Prostate gland (tissue), 2 donors: ENCODE measurements at places on chromosomes 3 and 15.

- no peak for DNase-seq
Observed at GRCh38 chr3:78588906-78589621, 1178.7 kb downstream of the ROBO1 start.

DNA sequence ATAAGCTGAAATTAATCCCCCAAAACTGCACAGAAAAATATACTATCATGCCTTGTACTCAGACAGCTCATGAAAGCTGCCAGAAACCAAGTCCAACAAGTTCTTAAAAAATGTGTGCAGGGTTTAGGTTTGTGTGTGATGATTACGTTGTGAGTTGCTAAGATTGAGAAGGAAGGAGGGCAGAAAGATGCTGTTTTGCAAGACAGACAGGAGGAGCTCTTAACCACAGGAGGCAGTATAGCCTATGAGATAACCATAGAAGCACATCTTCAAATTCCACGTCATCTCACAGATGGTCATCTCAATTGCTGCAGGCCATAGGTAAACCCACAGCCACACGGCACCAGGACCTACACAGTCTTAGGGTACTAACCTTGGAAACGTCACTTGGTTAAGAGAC lies 191.9 kb downstream of the STT3B start:
- no peak for DNase-seq

DNA sequence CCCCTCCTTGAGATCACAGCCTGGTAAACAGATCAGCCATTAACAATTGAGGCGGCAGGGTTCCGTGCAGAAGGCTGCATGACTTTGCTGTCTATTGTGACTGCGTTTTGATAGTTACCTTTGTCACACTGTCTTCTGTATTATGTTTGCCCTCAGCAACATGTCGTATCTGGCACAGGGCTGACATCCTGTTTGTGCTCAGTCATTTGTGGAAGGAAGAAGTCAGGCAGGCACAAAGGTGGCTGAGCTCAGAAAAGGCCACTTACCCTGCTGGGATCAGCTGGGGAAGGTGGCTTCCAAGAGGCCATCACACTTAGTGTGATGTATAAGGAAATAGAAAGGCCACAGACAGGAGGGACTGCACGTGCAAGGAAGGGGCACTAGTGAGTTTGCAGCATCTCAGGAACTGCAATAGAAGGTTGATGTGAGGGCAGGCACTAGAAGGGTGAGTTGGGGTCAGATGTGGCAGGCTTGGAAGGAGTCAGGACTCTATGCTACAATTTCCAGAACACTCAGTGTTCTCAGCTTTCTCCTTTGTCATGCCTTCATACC lies 13.4 kb downstream of the PML start:
- DNase-seq = no peak

- no peak for DNase-seq
Observed at GRCh38 chr3:128390867-128391266, 75.8 kb downstream of the DNAJB8 start.

- no peak for DNase-seq
Observed at GRCh38 chr3:66633402-66634381, 132.9 kb upstream of the LRIG1 start.

DNA sequence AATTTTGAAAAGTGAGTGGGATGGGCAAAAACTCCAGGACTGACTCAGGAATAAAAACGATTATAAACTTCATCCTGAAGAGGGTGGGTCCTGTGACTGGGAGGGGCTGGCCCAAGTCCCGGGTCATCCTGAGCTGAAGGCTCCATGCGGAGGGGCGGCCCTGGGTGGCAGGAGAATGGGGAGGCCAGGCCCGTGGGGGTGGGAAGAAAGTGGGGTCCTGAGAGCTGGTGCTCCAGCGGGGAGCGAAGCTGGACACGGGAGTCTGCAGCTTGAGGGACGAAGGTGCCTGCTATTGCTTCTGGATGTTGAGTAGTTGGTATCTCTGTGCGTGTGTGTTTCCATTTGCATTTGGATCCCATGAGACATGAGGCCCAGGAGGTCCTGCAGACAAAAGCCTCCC lies 4.7 kb upstream of the OCA2 start:
- no peak for DNase-seq

DNA sequence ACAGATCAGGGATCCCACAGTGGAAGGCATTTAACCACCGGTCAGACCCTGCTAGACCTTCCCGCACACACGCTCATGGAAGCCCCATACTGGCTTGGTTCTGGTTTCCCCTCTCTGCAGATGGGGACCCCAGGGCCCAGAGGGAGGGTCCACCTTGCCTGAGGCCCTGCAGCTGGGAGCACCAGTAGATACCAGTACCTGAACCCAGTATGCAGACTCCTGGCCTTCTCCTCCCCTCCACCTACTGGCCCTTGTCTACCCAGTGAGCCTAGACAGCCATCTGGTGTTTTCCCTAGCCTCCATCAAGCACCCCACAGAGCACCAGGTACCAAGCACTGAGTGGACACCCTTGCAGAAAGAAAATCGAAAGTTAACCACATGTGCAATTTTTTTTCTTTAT lies 65.1 kb downstream of the MEGF11 start:
- no peak for DNase-seq
